Ammon's horn (tissue), 1 donor: ENCODE measurements at places on chromosomes 16 and 17.

- DNase-seq, result no peak
These were observed 159.4 kb downstream of the SEC14L1 start for GRCh38 chr17:77300016-77300686.

- no peak for DNase-seq
These were observed 8.3 kb downstream of the TRIM65 start for GRCh38 chr17:75888484-75888883.

- peak; percentile 91 for DNase-seq
These were observed 593 bp upstream of the HEXIM1 start for GRCh38 chr17:45147581-45148182.

DNA sequence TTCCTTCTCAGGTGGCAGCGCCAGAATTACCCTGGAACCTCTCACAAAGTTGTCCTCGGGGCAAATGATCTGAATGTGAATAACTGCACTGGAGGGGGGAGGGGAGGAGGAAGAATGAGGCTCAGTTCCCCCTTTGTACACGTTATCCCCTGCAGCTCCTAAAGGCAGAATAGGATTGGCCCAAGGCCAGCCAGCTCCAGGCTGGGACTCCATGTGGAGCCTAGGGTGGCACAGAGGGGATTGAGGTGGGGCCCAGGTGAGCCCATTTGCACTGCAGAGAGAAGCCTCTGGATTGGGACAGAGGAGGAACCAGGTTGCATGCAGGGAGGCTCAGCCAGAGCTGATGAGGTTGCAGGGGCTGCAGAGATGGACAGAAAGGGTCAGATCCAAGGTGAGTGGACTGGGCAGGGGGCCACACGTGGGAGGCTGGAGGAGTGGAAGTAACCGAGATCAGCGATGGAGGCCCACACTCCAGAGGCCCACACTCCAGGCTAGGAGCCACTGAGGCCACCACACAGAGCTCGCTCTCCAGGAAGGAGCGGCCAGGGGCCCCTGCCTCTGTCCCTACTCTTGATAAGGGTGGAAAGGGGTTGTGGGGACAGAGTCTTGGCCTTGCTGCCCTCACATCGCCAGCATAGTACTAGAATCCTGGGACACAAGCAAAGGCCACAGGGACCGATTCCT is 78.6 kb downstream of the RBFOX3 start:
- DNase-seq, result no peak

DNA sequence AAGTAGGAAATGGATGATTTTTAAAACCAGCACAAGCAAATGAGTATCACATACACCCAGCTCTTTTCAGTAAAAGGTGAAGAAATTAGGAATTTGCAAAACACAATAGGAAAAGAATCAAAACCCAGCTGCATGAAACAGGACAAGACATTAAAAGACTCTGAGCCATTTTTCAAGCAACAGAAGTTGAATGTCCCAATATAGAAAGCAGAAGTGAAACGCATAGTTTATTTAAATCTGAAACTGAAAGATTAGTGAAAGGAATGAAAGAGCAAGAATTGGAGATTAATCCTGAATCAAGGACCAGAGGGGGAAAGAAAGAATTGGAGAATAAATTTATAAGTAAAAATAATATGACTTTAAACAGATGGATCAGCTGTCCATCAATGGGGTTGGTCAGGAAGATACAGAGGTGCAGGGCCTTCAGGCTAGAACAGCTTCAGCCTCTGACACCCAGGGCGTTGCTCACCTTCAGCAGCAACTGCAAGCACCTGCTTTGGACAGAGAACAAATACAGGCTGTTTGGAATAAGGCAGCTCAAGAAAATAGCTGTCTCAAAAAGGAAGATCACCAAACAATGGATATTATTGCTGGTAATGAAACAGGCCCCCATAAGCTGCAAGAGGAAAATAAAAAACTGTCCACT is 3.9 kb upstream of the ARHGAP17 start:
- no peak for DNase-seq

DNA sequence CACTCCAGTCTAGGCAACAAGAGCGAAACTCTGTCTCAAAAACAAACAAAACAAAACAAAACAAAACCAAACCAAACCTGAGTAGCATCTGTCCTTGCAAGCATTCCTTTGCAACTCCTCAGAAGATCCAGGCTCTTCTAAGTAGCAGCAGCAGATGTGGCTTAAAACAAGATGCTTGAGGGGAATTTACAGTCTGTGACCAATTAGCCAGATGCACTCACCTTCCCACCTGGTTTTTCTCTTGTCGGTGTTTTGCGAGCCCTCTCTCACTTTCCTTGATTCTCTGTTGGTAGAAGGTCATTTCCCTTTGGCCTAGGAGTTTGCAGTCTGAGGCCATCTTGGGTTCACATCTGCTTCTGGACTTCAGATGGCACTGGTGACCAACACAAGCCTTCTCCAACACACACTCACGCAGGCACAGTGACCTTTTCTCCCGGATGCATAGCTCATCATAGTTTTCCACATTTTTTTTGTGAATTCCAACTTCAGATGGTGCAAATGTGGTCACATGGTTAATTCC is 276.8 kb downstream of the STX8 start:
- DNase-seq, result no peak

DNA sequence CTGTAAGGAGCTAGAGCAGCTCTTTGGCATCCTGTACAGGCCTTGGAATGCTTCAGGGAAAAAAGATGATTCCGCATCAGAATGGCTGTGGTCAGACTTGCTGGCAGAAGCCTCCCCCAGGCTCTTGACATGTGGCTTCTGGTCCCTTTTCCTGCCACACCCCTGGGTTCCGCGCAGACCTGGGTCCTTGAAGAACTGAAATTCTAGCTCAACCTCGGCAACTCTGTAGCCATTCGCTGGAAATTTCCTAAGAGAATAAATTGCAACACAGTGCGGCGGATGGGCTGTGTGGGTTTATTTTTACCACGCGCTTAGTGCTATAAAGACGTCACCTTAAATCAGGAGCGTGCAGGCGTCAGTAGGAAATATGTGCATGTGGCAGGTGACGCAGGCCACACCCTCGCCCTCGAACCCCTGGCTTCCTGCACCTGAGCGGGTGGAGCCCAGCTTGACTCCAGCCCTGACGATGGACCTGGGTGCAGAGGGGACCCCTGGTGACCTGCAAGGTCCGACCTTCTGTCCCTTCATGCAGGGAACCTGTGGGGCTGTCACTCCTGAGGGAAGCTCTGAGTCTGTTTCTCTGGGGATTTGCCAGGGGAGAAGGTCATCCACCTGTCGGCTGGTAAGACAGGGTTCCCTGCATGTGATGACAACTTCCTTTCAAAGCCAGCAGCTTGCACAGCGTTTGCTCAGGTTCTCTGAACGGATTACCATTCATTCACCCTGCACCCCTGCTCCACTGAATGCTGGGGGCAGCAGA is 46.3 kb downstream of the METRNL start:
- no peak for DNase-seq

- DNase-seq, result no peak
These were observed 3.4 kb downstream of the NPTX1 start for GRCh38 chr17:80472996-80473395.

- no peak for DNase-seq
These were observed 18.6 kb upstream of the HAPSTR1 start for GRCh38 chr16:9072806-9073341.

- DNase-seq, result no peak
These were observed 18.3 kb downstream of the CDC42EP4 start for GRCh38 chr17:73293480-73293911.

GRCh38 chr17:79473111-79473875 is 137.6 kb downstream of the RBFOX3 start:
- no peak for DNase-seq

DNA sequence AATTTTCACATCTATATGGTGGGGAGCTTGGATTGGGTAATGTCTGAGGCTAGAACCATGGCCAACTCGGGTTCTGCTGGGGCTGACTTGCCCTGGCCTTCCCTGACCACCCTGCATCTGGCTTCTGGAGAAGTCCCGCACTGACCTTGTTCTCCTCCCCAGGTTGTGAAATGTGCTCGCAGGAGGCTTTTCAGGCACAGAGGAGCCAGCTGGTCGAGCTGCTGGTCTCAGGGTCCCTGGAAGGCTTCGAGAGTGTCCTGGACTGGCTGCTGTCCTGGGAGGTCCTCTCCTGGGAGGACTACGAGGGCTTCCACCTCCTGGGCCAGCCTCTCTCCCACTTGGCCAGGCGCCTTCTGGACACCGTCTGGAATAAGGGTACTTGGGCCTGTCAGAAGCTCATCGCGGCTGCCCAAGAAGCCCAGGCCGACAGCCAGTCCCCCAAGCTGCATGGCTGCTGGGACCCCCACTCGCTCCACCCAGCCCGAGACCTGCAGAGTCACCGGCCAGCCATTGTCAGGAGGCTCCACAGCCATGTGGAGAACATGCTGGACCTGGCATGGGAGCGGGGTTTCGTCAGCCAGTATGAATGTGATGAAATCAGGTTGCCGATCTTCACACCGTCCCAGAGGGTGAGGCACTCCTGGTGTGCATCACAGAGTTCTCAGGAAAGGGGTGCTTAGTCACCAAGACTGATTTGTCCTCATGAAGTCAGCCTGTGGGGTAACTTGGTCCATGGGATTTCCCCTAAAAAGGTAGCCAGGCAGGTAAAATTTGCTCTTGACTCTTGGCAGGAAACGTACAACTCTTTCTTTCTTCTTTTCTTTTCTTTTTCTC is 6.1 kb downstream of the NOD2 start:
- DNase-seq, result no peak

GRCh38 chr17:51147650-51148049 is 5.7 kb upstream of the NME1 start:
- no peak for DNase-seq

DNA sequence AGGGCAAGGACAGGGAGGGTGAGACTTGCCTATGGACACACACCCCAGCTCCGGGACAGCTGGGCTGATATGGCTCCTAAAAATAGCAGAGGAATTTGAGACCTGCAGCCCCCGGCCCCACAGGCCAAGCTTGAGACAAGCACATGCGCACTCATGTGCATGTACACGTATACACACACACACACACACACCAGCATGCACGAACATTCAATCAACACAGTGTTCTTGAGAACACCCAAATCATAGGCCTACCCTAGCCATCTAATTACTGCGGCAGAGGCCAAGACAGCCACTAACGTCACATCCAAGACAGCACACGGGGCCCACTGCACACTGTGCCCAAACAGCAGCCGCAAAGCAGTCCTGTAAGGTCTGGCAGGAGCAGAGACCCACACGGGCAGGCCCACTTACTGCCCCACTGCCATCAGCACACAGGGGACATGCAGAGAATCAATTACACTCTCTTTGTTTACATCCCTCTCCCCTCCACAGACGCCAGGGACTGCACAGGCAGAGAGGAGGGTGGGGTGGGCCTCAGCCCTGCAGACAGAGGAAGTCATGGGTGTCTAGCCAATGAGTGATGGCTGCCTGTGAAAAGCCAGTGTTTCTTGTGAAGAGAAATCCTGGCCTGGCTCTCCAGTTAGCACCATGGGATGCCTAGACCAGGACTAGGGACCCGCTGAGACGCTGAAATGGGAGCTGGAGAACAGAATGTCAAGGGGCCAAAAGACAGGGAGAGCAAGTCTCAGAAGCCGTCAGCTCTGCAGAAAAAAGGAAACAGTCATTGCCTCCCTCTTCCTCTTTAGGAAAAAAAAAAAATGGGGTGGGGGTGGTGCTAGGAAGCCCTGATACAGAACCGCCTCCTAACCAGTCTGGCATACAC is 39.3 kb downstream of the MYO18A start:
- DNase-seq, result peak; percentile 74

DNA sequence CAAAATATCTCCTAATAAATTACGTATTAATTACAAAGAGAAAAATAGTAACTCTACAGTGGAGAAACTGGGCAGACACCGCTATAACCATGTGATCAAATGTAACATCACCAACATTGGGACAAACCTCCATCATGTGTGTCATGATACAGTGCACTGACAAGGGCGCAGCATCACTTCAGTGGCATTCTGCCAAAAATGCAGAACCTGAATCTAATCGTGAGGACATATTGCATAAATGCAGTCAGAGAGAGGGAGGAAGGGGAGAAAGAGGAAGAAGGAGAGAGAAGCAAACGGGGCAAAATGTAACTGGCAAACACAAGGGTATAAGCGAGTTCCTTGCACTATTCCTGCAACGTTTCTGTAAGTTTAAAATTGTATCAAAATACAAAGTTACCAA is 74.2 kb upstream of the MARCHF10 start:
- DNase-seq, result no peak

DNA sequence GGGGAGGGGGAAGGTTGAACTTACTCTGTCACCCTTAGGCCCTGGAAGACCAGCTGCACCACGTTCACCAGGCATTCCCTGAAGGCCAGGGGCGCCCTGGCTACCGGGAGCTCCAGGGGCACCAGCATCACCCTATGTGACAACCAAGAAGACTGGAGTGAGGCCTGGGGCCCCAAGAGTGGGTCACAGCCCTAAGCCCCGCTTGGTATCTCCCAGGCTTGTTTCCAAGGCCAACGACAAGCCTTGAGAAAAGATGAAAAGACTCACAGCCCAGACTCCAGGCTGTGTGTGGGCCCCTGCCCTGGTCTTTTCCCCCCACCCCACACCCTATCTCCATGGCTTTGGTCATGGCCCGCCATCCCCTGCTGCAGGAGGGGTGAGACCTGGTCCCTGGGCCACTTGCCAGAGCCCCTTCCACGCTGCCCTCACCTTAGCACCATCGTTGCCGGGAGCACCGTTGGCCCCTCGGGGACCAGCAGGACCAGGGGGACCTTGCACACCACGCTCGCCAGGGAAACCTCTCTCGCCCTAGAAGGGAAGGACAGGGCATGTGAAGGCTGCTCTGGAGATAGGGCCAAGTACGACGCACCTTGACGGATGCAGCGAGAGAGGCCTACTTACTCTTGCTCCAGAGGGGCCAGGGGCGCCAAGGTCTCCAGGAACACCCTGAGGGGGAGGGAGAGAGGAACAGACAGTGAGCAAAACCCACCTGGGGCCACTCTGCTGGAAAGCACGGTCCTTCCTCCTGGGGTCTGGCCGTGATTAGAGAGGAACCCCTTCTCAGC is 9.9 kb downstream of the COL1A1 start:
- no peak for DNase-seq

DNA sequence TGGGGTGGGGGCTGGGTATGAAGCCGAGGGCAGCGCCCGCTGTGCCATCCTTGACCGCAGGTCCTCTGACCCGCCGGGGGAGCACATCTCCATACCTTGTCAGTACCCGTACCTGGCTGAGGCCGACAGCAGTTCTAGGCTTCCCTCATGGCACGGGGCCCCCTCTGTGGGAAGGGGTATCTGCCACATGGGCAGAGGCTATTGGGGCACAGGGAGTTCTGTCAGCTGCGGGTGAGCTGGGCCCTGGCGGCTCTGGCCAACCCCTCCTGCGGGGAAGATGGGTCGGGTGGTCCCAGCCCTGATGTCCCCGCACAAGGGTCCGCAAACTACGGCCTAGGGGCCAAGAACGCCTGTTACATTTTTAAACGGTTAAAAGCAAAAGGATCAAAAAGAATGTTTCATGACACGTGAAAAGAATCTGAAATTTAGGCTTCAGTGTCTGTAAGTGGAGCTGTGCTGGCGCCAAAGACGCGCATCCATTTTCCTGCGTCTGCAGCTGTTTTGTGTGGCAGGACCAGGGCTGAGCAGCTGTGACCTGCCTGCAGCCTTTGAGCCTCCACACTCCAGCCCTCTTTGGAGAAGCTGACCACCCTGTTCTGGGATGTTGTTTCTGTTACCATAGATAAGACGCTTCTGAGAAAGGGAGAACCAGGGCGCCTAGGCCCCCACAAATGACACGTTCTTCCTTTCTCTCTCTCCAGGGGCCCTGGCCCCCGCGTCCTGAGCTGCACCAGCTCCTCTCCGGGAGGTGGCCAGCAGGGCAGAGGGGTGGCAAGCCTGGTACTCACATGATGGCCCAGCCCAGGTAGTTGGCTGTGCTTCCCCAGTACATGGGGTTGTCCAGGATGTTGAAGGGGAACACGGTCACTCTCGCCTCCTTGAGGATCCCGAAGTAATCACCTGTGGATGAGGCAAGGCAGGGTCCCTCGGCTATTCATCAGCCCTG is 12.7 kb upstream of the RASD1 start:
- no peak for DNase-seq
